SIG-M5 (cell line): ENCODE measurements at places on chromosomes 1 and 21.

DNA sequence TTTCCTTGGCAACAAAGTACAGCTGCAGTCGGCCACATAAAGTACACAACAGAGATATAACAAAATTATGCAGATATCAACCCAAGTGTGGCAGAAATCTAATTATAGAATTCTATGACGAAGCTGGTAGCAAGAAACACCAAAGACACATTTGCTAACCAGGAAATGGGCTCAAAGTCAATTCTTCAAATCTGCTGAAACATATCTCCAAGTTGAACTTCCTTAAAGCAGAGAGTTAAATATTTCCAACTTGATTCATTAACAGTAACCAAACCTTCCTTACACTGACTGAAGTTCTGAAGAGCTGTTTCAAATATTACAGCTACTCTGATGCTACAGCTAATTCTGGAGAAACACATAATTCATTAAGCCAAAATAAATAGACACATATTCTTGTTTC, 67.6 kb upstream of the SDC3 start:
- no peak for DNase-seq

- no peak for DNase-seq
Observed at GRCh38 chr1:7228252-7228961, 443.2 kb downstream of the CAMTA1 start.

DNA sequence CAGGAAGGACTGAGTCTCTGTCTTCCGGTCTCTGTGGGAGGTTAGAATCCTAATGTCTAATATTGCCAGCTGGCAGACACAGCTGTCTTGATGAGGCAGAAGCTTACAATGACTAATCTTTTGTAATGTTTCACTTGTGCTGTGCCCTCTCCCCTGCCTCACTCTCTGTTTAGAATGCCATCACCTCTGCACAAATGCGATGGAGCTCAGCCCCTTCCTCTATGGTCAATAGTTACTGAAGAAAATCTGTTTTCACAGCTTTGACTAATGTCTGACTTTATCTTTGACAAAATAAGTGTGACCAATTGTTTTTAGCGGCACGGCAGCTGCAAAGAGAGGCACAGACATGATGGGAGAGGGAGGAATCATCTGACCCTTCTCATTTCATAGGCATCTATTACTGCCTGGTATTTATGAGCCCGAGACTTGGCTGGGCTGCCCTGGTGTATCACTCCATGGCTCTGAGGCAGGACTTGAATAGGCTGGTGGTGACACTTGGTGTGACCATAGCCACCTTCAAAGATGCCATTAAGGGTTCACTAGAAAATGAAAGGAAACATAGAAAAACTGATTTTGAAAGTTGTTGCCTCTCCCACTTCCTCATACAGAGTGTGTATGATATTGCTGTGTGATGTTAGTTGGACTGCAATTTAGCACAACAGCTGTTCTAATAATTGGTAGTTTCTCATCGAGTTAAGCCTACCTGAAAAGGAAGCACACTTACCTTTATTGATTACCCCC, 163.2 kb upstream of the NBPF11 start:
- no peak for DNase-seq

GRCh38 chr1:50262436-50262835, 153.7 kb downstream of the ELAVL4 start:
- DNase-seq = no peak

- DNase-seq = no peak
Observed at GRCh38 chr21:32190493-32191144, 88.2 kb downstream of the MIS18A start.

DNA sequence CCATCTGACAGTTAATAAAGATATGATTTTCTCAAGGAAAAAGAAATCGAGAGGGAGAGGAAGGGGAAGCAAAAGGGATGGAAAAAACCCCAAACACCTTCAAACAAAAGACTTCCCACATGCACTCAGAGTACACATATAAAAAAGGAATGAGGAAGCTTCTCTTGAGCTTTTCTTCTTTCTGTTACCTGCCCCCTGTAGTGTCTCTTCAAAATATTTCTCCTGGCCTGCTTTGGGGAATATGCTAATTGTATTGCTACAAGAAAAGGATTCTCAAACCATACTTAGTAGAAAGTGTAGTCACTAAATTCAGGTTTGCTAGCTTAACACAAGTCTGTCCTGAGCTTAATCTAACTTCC, 58.7 kb downstream of the KIF14 start:
- DNase-seq = no peak

DNA sequence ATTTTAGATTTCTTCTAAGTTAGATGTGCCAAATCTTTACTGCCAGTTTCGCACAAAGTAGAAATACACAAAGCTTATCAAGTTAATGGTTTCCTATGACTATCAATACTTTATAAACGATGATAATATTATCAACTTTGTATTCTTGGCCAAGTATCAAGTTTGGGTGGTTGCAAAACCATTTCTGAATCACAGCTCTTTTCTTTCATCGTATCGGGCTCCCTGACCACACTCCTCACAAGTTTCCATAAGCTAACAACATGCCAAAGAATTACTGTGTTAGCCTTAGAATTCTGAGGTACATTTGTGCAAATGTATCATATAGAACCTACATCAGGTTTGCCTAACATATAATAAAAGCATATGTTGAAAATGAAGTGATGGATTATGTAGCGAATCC, 311.0 kb downstream of the KCTD3 start:
- DNase-seq = no peak

GRCh38 chr1:154913273-154913672, 23.2 kb downstream of the PMVK start:
- no peak for DNase-seq

DNA sequence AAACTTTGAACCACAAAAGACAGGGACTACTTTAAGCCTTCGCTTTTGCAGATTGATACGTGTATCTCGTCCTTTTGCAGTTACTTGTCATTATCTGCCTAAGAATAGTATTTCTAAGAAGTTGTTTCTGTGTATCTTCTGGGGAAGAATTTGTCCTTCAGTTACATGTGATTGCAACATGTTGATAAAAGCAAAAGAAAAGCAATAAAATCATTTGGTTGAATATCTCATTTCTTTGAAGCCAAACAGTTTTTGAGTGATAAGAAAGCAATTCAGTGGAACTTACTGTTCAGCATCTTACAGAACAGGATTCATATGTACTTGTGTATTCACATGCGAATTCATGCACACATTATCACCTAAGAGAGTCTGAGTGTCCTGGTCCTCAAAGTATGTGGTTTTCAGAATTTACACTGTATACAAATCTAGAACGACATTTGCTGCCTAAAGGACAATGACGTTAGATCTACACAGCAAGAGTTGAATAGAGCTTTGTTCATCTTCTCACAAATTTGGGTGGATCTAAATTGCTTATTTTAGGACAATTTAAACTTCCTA, 66.7 kb upstream of the MRPS6 start:
- no peak for DNase-seq

GRCh38 chr1:10771789-10772188, 24.7 kb downstream of the CASZ1 start:
- DNase-seq = no peak

- DNase-seq = no peak
Observed at GRCh38 chr1:17933971-17934370, 173.6 kb upstream of the IGSF21 start.

- DNase-seq = no peak
Observed at GRCh38 chr1:233381806-233382205, 54.3 kb downstream of the MAP3K21 start.

GRCh38 chr1:180112984-180113647, 41.6 kb upstream of the QSOX1 start:
- DNase-seq = no peak

DNA sequence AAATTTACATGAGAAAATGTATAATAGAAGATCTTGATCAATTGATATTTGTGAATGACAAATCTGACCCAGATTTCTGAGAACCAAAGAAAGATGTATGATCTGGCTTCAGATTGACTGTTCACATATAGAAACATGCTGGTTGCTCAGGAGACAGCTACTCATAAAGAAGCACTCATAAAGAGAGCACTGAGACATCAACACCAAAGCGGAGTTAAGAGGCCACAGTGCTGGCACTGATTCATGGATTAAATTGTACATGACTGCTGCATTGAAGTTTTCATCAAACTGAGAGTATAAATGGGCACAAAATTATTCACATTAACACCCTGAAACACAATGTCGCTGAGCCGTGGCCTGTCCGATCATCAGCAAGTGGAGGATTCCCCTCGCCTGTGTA, 46.2 kb downstream of the SH3GLB1 start:
- no peak for DNase-seq

- no peak for DNase-seq
Observed at GRCh38 chr1:179591592-179592580, at the start of gene TDRD5. Gene TDRD5 (plus strand): TSS chr1:179591832. CDS start chr1:179592616, 784 bp downstream.

- DNase-seq = no peak
Observed at GRCh38 chr1:21673277-21673780, 4.2 kb upstream of the RAP1GAP start.

DNA sequence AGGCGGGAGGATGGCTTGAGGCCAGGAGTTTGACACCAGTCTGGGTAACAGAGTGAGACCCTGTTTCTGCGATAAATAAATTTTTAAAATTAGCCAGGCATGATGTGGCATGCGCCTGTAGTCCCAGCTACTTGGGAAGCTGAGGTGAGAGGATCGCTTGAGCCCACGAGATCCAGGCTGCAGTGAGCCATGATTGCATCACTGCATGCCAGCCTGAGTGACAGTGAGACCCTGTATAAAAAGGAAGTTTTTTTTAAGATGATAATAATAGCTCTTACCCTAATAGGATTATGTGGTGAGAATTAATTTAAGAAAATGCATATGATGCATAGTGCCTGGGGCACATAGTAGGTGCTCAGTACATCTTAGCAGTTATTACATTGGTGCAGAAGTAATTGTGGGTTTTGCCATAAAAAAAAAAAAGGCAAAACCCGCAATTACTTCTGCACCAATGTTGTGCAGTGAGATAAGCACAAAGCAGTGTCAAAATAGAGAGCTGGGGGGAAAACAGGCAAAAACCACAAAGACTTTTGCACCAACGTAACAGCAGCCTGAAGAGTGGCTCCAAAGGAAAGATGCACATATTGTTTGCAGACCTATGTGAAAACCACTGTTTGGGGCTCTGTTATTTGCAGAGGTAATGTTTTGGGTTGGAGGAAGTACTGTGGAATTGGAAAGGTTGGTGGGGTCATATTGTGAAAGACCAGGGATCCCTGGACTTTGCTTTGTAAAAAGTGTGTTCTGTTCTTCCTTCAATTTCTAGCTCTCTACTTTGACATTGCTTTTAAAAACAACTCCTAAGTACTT, 72.4 kb downstream of the PLXNA2 start:
- DNase-seq = no peak

DNA sequence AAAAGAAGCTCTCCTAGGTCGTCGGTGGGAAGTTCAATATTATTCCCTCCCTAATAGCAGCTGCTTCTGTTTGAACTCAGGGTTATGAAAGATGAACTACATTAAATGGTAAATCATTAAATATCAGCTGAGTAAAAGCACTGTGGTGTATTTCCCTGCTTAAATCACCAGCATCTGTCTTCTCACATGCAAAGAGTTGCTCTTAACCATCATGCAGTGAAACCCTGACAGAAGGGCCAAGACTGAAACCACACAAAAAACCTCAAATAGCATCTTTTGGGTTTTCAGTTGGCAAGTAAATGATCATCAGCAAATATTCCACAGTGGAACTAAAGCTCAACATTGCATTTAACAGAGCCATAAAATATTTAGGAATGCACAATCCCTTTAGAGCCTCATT, 380.0 kb upstream of the ADGRL2 start:
- no peak for DNase-seq

DNA sequence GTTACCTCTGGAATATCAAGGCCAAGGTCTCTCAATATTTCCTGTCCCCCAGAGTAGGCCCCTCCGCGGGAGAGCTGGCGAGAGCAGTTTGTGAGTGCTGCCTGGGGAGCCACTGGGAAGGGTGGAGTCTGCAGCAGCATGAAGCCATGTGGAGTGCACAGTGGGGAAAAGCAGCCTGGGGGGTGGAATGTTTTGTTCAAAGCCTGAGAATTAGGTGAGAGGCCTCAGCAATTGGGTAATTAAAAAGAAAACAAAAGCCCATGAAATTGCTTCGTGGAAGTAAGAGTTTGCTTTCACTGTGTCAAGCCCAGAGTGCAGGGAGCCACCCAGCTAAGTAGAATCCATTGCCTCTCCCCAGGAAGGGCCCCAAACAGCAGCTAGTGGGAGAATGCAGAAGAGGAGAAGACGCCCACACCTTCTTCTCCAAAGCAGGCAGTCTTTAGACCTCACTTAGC, 30.2 kb upstream of the DISC1 start:
- DNase-seq = no peak

- DNase-seq = no peak
Observed at GRCh38 chr1:65265296-65265650, 44.1 kb upstream of the DNAJC6 start.

- no peak for DNase-seq
Observed at GRCh38 chr21:42925114-42925926, at the start of gene ERVH48-1. Gene ERVH48-1 (minus strand): TSS chr21:42925630. CDS start chr21:42919006, 6,624 bp downstream.

DNA sequence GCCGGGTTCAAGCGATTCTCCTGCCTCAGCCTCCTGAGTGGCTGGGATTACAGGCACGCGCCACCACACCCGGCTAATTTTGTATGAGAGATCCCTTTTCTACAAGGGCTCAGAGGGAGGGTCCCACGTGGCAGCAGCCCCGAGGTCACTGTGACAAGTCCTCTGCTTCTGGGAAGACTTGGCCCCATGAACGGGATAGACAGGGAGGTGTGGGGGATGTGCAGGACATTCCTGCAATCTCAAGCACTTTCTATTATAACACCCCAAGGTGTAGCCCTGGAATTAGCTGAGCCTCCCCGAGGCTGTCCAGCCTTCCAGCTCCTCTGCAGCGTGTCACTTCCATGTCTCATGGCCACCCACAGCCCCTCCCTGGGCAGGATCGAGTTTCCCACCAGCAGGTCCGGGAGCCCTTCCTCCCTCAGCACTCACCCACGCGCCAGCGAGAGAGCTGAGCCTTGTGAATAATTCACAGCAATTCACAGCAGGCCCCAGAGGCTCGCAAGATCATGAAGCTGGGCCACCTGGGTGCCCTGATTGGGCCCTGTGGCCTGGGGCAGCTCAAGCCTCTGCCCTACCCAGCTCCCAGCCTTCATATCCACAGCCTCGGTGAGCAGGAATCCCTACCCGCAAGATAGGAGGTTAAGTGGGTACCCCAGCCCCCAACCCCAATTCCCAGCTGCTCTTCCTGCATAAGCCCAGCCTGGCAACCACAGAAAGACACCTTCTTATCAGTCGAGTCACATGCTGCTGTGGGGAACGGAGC, 22.8 kb upstream of the RNU1-4 start:
- DNase-seq = no peak

DNA sequence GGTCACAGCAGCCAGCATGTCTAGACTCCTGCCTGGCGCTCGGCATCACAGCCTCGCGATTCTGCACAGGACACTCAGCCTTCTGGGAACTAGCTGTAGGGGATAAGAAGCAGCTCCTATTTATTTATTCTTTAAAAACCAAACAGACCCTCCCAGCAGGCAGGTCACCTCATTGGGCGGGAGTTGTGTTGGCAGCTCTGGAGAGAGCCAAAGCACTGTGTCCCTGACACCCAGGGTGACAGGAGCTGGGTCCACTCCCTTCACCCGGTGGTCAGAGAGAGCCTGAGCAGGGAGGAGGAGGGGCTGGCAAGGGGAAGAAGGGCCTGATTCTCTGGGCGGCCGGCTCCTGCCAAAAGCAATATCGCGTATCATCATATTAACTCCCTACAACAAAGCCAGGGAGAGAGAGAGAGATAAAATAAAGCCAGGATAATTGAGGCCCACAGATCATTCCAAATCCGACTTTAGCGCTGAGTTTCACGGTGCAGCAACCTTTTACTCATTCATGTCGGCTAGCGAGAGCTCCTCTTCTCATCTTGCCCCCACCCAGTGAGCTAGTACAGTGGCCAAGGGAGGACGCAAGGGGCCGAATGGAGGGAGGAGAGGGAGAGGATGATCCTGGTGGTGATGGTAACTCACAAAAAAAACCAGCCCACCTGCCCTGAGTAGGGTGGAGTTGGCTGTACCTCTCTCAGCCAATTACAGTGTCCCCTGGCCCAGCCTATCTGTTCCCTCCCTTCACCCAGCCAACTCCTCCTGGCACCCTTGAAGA, 79.8 kb upstream of the IFFO2 start:
- DNase-seq = no peak
